ENCODE measurements at places on chromosomes 6 and 20.

- DNase-seq: no peak
Measured at GRCh38 chr6:70717038-70717801, 49.5 kb downstream of the SMAP1 start.

DNA sequence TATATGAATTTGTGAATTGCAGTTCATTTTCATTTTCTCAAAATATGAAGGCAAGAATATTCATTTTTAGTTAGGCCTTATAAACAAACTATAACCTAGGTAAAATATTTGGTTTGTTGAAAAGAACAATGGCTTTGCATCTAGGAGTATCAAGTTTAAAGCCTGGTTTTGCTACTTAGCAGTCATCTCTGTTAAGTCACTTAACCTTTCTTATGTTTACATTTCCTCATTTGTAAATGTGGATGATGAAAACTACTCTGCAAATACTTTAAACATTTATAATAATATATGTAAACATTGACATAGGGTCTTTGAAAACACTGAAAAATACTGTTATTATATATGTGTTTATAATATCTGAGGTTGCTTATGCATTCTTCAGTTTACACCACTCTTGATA lies 135.5 kb downstream of the CENPW start:
- no peak for DNase-seq

DNA sequence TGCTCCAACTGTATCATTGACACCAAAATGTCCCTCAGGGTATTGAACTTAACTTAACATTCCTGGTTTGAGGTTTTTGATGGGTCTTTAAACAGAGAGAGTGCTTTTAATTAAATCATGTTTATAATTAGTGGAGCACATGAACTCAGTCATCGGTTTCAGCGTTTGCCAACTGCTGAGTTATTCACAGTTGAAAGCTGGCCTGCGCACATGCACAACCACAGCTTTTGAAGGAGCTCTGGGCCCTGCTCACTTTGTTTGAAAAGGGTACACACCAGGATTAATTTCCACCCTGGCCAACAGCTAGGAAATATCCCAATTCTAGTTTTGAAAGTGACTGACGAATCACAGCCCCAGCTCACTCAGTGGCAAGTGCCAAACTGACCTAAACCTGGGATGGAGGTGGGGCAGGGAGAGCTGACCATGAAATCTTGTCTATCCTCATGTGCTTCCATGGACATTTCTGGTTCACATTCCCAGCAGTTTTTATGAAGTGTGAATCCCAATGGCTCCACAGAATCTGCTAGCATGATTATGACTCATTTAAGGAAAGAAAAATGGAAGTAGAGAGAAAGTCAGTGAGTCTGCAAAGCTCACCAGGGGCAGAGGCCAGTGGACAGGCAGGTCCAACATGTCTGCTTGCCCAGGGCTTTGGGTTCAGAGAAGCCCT lies 247.8 kb downstream of the FNDC1 start:
- DNase-seq: no peak

DNA sequence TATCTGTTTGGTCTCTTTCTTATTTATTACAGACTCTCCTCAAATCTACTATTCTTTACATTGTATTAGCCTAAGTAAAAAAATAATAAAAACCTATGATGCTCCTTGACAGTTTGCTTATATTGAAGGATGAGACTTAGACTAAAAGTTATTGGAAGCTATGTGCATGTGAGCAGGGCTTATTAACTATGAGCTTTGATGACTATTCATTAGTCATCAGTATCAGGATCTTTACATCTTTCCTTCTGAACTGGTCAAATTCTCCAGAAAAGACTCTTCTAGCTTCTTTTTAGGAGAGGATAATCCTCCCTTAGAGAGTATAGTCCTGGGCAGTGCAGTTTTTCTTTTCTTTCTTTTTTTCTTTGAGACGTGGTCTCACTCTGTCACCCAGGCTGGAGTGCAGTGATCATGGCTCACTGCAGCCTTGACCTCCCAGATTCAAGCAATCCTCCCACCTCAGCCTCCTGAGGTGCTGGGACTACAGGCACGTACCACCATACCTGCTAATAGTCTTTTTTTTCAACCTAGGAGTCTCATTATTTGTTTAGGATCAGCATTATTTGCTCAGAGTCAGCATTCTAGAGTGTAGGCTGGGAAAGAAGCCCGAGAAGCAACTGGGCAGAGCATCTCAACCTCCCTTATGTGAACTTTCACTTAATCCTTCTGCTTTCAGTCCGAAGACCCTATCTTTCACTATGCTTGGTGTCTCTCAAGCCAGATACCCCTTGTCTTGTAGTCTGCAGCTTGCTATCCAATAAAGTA lies 37.1 kb upstream of the YWHAB start:
- no peak for DNase-seq

GRCh38 chr6:42864602-42865001 lies 14.8 kb upstream of the RPL7L1 start:
- DNase-seq: no peak

- no peak for DNase-seq
Measured at GRCh38 chr20:33139467-33139866, 28.5 kb upstream of the BPIFA2 start.
